ENCODE measurements at places on chromosomes 2 and 18.

DNA sequence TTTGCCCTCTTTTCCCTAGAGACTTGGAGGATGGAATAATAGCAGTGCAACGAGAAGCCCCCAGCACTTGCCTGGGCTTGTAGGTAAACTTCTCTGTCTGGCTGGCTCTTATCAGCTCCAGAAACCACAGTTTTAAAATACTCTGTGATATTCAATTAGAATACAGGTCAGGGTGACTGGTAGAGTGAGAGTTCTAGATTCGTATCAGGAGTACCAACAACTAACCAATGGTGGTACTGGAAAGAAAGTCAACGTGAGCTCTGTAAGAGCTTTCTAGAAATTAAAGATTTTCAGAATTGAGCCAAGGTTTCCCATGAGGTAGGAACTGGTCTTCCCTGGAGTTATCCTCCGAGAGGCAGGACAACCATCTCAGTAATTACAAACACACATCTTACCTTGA is 216.9 kb downstream of the NYAP2 start:
- no peak for DNase-seq

GRCh38 chr2:119292226-119292625 is 68.6 kb downstream of the STEAP3 start:
- DNase-seq, result peak; percentile 15

GRCh38 chr2:215439404-215439803 is 3.5 kb upstream of the FN1 start:
- no peak for DNase-seq

DNA sequence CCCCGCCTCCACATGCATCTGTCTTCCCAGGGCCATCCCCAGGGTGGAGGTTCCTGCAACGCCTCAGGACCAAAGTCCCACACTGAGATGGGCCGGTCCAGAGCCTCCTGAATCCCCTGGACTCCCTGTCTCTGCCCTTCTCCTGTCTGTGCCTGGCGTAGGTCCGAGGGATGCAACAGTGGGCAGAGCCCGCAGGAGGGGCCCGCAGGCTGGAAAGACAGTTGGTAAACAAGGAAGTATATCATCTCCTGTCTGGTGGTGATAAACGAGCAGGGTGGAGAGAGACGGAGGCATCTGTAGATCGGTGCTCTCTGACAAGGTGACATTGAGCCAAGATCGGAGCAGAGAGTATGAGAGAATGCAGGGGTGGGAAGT is 72.6 kb upstream of the RAB6C start:
- DNase-seq, result no peak

- no peak for DNase-seq
These were observed 209.5 kb downstream of the DYSF start for GRCh38 chr2:71662665-71663394.

Measured in amniotic epithelial cell (primary cell).